CD14-positive monocyte (primary cell): ENCODE measurements at places on chromosomes 12 and 14. TPM values are rescaled to one million over a fixed set of nuclear protein-coding genes. Genes with fewer than 3 reads are reported as not detected.

GPR68 gene
- 0.07 and 0.13 TPM in 2 replicates for polyA plus RNA-seq

GRCh38 chr14:68810173-68811153, 17.6 kb upstream of the ZFP36L1 start:
- H3K27ac ChIP-seq = no peak overlapping the region
- DNase-seq = no peak
- H3K27me3 ChIP-seq = no peaks in the 10 kb centered on the region
- no peaks in the 10 kb centered on the region for H3K36me3 ChIP-seq
- H3K4me3 ChIP-seq = no peak overlapping the region

DNA sequence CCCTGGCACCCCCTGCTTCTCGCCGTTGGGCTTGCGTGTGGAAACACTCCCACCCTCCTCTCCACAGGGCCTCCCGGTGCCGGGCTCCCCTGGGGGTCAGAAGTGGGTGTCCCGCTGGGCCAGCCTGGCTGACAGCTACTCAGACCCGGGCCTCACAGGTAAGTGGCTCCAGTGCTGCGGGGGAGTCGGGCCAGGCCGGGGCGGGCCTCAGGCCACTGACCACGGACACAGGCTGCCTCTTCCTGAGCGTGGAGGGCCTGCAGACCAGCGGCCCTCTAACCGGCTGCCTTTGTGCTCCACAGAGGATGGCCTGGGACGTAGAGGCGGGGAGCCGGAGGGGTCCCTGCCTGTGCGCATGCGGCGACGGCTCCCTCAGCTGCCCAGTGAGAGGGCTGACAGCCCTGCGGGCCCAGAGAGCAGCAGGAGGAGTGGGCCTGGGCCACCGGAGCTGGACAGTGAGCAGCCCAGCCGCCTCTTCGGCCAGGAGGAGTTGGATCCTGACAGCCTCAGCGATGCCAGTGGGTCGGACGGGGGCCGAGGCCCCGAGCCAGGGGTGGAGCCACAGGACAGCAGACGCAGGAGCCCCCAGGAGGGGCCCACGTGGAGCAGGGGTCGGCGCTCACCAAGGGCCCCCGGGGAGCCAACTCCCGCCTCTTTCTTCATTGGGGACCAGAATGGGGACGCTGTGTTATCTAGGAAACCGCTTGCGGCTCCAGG, 21.1 kb downstream of the CEP170B start:
- H3K4me1 ChIP-seq = no peaks in the 10 kb centered on the region
- no peaks in the 10 kb centered on the region for H3K36me3 ChIP-seq
- H3K4me3 ChIP-seq = no peak overlapping the region
- no peak overlapping the region for H3K27ac ChIP-seq
- no peaks in the 10 kb centered on the region for H3K27me3 ChIP-seq
- no peak for DNase-seq

GRCh38 chr12:108679106-108679681, 45.5 kb upstream of the SELPLG start:
- no peak for DNase-seq
- H3K27me3 ChIP-seq = no peaks in the 10 kb centered on the region
- no peak overlapping the region for H3K27ac ChIP-seq
- peaks cover 29% of the 10 kb centered on the region for H3K36me3 ChIP-seq
- H3K4me1 ChIP-seq = no peaks in the 10 kb centered on the region
- no peak overlapping the region for H3K4me3 ChIP-seq

DNA sequence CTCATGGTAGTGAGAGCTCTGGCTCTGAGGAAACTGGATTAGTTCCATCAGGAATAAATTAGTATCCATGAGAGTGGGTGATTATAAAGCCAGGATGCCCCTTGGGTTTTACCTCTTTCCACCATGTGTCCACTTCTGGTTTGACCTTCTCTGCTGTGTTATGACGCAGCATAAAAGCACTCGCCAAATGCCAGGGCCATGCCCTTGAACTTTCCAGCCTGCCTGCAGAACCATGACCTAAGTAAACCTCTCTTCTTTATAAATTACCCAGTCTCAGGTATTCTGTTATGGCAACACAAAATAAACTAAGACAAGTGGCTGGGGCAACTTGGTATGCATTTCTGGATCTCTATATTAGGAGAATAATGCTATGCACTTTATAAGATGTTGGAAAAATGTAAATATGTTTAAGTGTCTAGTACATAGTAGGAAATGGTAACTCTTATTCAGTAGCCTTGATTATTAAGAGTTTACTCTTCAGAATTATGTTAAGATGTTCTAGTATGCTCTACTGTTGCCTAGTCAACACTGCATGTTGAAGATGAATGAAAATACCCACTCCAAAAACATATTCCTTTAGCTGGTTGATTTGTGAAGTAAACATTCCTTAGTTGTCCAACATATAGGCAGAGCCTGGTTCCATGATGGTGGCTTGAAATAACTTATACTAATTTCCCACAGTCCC, 455.6 kb upstream of the TMPO start:
- no peaks in the 10 kb centered on the region for H3K36me3 ChIP-seq
- H3K27ac ChIP-seq = no peak overlapping the region
- no peaks in the 10 kb centered on the region for H3K27me3 ChIP-seq
- DNase-seq = no peak
- H3K4me1 ChIP-seq = no peaks in the 10 kb centered on the region
- H3K4me3 ChIP-seq = no peak overlapping the region

ASCL1 gene
- not detected for polyA plus RNA-seq

GRCh38 chr12:133227281-133227852, 8.3 kb downstream of the ANHX start:
- no peak overlapping the region for H3K27ac ChIP-seq
- H3K36me3 ChIP-seq = no peaks in the 10 kb centered on the region
- DNase-seq = no peak
- H3K4me1 ChIP-seq = no peaks in the 10 kb centered on the region

GRCh38 chr14:99534863-99535262, 53.7 kb downstream of the CCNK start:
- no peak overlapping the region for H3K4me3 ChIP-seq

- no peak overlapping the region for H3K27ac ChIP-seq
- no peak overlapping the region for H3K4me3 ChIP-seq
- H3K4me1 ChIP-seq = no peaks in the 10 kb centered on the region
- no peaks in the 10 kb centered on the region for H3K36me3 ChIP-seq
- no peak for DNase-seq
Measured at GRCh38 chr12:70070494-70071007, 172.7 kb upstream of the CNOT2 start.

OR4M1 gene
- not detected for polyA plus RNA-seq

DIO3 gene
- polyA plus RNA-seq = not detected in 2 replicates

DNA sequence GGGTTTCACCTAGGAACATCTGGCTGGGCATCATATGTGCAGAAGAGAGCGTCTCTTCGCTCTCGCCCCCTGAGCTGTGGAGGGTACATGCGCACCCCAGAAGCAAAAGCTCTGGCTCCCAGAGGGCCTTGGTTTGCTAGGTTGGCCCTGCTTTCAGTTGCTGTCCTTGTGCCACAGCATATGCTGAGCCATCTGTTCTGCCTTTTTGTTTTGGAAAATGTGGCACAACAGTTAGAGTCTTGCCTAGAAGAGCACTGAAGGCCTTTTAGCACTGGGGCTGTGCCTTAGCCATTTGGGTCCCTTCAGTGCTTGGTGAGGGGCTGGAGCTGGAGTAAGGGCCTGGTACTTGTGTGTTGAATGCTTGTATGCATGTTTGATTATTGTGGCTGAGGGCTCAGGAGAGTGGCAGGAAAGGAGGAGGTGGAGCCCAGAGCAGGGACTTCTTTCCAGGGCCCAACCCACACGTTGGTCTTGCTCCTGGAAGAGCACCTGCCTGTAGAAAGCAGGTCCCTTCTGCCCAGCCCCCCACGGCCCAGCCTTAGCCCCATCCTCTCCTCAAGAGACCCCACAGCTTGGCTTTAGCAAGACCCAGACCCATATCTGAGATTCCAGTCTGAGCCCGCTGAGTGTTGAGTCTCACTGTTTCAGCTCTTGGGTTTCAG, 113.7 kb downstream of the SLC25A47 start:
- peaks cover 43% of the 10 kb centered on the region for H3K4me1 ChIP-seq
- H3K4me3 ChIP-seq = no peak overlapping the region
- DNase-seq = no peak
- H3K36me3 ChIP-seq = no peaks in the 10 kb centered on the region

ETFBKMT gene
- polyA plus RNA-seq = 2.2 TPM

ST8SIA1 gene
- polyA plus RNA-seq = not detected

CLIP1 gene
- polyA plus RNA-seq = 6.7 TPM

DNA sequence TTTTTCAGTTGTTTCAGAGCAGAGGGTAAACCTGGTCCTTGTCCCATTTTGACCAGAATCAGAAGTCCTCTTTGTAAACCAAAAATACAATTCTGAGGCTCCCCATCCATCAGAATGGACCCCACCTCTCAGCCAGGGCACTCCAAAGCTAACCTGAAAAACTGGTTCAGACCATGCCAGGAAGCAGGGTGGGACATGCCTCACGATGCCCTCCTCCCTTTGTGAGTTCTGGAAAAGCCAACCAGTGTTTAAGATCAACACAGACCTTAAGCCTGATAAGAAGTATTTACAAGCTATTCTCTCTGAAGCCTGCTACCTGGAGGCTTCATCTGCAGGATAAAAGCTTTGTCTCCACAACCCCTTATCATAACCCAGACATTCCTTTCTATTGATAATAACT, 35.4 kb downstream of the TNFAIP2 start:
- no peaks in the 10 kb centered on the region for H3K27me3 ChIP-seq
- H3K4me3 ChIP-seq = no peak overlapping the region
- H3K36me3 ChIP-seq = no peaks in the 10 kb centered on the region
- H3K4me1 ChIP-seq = peaks cover 7% of the 10 kb centered on the region

SLC25A47 gene
- polyA plus RNA-seq = not detected in 2 replicates

DNA sequence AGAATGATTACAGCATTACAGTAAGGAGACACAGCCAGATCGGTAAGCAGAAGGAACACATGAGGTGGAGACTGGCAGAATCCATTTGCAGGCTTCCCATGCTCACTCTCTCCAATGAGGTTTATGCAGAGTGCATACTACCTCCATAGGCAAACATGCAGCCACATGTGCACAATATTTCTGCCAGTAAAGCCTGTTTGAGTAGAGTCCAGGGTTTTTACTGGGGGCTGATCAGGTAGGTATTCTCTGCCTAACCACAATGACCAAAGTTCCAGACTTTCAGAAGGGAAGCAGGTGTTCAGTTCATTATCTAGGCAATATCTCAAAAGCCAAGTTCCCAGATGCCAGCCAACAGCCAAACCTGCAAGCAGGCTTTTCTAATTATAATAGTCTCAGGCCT, 31.1 kb downstream of the INTS13 start:
- H3K27ac ChIP-seq = no peak overlapping the region
- no peak for DNase-seq
- peaks cover 84% of the 10 kb centered on the region for H3K36me3 ChIP-seq
- H3K4me1 ChIP-seq = no peaks in the 10 kb centered on the region
- no peak overlapping the region for H3K4me3 ChIP-seq
- H3K27me3 ChIP-seq = no peaks in the 10 kb centered on the region

- no peaks in the 10 kb centered on the region for H3K27me3 ChIP-seq
- DNase-seq = no peak
- no peaks in the 10 kb centered on the region for H3K36me3 ChIP-seq
- H3K4me1 ChIP-seq = no peaks in the 10 kb centered on the region
- no peak overlapping the region for H3K4me3 ChIP-seq
Measured at GRCh38 chr14:30005114-30005808, 77.6 kb upstream of the PRKD1 start.

DNA sequence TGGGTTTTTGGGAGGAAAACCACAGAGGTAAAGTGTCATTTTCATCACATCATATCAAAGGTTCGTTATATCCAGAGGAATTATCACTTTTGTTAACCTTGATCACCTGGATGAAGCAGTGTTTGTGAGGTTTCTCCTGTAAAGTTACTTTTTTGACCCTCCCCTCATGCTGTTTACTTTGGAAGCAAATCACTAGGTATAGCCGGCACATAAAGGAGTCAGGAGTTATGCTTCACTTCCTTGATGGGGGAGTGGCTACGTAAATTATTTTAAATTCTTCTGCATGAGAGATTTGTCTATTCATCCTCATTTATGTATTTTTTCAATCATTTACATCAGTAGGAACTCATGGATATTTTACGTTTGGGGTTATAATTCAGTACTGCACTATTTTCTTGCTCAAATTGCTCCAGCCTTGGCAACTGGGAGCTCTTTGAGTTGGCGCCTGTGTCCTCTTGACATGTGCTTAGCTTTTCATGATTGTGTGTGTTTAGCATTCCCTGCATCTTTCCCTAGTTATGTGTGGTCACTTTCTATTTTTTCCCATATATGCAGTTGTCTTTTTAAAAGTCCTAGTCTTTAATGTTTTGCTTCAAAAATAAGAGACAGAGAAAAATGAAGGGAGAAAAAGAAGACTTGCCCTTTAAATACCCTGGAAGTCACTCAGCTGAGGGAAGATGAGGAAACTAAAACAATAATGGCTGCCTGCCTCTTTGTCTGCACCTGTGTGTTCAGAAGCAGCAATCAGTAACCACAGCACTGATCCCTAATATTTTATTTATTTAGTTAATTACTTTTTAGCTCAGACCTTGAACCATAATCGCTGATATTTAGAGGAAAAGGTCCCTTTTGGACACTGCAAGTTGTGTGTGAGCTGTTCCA, 62.1 kb downstream of the ZNF641 start:
- no peaks in the 10 kb centered on the region for H3K36me3 ChIP-seq
- no peak overlapping the region for H3K27ac ChIP-seq
- peaks cover 33% of the 10 kb centered on the region for H3K4me1 ChIP-seq
- H3K4me3 ChIP-seq = no peak overlapping the region
- no peak for DNase-seq
- H3K27me3 ChIP-seq = no peaks in the 10 kb centered on the region

GRCh38 chr12:132428936-132429601, 60.9 kb upstream of the FBRSL1 start:
- no peak overlapping the region for H3K27ac ChIP-seq
- peak; percentile 81 for DNase-seq
- H3K4me3 ChIP-seq = no peak overlapping the region

GRCh38 chr12:45170456-45171042, 45.3 kb upstream of the ANO6 start:
- H3K4me3 ChIP-seq = no peak overlapping the region
- peak; percentile 75 for DNase-seq
- peaks cover 8% of the 10 kb centered on the region for H3K36me3 ChIP-seq
- no peak overlapping the region for H3K27ac ChIP-seq
- no peaks in the 10 kb centered on the region for H3K4me1 ChIP-seq

DNA sequence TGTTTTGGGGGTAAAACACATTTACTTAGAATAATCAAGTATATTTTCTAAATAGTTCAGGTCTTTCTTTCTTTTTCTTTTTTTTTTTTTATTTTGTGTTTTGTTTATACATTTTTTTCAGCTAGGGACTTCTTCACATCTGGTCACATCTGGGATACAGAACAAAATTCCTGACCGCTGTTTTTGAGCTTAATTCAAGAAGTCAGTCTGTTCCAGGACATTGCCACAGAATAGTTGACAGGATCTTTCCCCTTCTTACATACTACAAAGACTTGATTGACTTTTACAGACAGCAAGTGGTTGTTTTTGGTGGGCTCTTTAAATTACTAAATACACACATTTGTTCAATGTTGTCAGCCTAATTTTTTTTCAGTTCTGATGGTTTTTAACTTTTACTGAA, 41.8 kb upstream of the DCN start:
- H3K4me1 ChIP-seq = no peaks in the 10 kb centered on the region
- no peaks in the 10 kb centered on the region for H3K27me3 ChIP-seq
- H3K4me3 ChIP-seq = no peak overlapping the region
- no peak overlapping the region for H3K27ac ChIP-seq
- no peaks in the 10 kb centered on the region for H3K36me3 ChIP-seq

GRCh38 chr12:77522247-77522646, 308.4 kb upstream of the NAV3 start:
- H3K27me3 ChIP-seq = no peaks in the 10 kb centered on the region
- H3K4me1 ChIP-seq = no peaks in the 10 kb centered on the region
- no peaks in the 10 kb centered on the region for H3K36me3 ChIP-seq

SIX6 gene
- polyA plus RNA-seq = not detected in 2 replicates

ZDHHC22 gene
- polyA plus RNA-seq = not detected

TEX52 gene
- not detected for polyA plus RNA-seq

- no peak overlapping the region for H3K4me3 ChIP-seq
- no peaks in the 10 kb centered on the region for H3K4me1 ChIP-seq
- DNase-seq = no peak
- no peaks in the 10 kb centered on the region for H3K36me3 ChIP-seq
Measured at GRCh38 chr12:99732131-99732530, 84.6 kb downstream of the GARIN6 start.

METTL3 gene
- 9.5 TPM for polyA plus RNA-seq

TCHP gene
- 2.6 TPM for polyA plus RNA-seq
